Suppressor macrophage (primary cell): ENCODE measurements at places on chromosomes 6 and 20.

DNA sequence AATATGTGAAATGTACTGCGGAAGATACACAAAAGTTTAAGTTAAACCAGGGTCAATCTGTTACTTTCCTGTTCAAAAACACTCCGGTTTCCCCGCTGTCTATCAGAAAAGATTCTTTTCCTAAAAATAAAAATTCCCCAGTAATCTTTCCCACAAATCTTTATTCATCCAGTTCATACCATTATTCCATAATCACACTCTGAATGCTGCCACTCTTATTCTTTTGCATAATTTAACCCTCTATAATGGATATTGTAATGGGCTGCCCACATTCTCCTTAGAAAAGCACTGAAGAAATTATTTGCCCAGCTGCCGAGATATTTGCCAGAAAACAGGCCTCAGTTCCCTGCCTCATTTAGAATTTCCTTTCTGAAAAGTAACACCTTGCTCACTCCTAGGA lies 68.6 kb downstream of the EPHA7 start:
- no peak for DNase-seq

GRCh38 chr6:26028746-26029569 lies 58.3 kb upstream of the HFE start:
- no peak for DNase-seq

DNA sequence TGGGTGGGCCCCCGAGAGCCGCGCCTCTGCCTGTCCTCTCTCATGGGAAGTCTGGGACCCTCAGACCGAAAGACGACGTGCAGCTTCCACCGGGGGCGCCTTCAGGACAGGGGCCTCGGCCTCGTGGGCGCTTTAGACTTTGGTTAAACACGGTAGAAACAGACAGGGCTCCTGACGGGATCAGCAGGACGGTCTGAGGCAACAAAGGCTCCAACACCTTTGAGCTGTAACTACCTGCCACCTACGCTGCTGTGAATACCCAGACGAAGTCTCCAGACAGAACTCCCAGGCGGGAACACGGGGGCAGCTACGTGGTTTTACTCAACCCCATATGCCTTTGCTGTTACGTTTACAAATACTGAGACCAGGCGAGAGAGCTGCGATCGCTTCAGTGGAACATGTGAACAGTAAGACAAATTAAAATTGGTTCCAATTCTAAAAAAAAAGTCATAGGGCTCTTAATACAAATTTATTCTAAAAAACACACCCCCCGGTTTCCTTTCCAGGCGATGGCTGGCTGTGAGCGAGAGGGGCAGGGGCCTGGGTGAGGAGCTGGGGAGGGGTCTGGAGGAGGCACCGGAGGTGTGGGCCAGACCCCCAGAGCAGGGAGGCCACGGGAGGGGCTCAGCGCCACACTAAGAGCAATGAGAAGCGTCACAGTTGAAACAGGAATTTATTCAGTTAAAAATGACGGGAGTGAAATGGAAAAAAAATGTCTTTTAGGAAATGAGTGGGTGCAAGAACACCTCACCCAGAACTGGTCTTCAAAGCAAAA lies 453.2 kb downstream of the QKI start:
- DNase-seq = no peak

GRCh38 chr6:126033696-126034095 lies 47.4 kb downstream of the TRMT11 start:
- peak; percentile 31 for DNase-seq

GRCh38 chr20:48718786-48719578 lies 108.8 kb downstream of the PREX1 start:
- DNase-seq = no peak

DNA sequence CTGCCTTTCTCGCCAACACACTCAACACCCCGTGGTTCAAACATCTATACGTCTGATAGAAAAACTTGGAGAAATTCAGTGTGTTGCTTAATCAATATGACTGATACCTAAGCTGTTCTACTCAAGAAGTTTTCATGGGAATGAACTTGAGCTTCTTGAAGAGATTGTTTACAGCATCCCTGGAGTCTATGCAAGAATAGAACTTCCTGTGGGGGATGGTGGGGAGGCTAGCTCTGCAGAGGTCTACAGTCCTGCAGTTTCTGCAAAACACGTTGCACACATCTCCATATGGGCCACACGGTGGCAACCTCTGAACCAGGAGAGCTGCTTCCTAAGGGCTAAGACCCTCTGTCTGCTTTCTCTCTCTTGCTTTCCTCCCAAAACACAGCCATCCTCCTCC lies 32.7 kb upstream of the FANCE start:
- DNase-seq = no peak

DNA sequence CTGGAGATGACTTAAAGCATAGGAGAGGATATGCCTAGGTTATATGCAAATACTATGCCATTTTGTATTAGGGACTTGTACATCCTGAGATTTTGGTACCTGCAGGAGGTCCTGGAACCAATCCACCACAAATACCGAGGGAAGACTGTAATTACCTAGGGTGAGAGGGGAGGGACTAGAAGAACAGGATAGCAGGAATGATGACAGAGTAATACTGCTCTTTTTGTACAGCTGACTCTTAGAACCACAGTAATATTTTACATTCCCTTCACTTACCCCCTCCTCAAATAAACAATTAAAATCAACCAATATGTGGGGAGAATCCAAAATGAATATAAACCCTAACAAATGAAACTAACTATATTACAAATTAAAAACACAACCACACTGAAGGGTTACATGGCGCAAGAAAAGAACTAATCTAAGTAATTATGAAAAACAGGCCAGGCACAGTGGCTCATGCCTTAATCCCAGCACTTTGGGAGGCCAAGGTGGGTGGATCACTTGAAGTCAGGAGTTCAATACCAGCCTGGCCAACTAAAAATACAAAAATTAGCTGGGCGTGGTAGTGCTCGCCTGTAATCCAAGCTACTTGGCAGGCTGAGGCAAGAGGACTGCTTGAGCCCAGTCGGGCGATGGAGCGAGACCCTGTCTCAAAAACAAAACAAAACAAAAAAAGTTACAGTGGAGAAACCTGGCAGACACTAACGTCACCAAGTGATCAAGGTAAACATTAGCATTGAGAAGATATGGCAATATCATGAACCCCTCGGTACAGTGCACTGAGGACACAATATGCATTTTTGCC lies 37.1 kb downstream of the MAP1LC3A start:
- DNase-seq = no peak

DNA sequence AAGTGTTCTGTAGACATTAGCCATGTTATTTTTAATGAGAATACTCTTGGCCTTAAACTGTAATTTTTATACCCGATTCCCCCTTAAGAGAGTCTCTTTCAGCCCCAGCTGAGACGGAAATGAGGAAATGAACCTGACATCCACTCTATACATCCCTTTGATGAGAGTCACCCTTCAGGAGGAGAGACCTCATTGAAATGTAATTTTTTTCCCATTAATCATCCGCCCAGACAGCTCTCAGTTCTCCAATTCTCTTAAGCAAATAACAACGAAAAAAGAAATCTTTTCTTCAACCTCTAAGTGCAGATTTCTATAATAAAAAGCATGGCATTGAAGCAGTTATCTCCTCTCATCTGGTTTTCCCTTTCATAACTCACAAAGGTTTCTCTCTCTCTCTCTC lies 243.8 kb upstream of the PMEPA1 start:
- no peak for DNase-seq

GRCh38 chr6:53067849-53068361 lies 2.7 kb downstream of the FBXO9 start:
- DNase-seq = no peak

- no peak for DNase-seq
These were observed 34.9 kb upstream of the GCNT2 start for GRCh38 chr6:10486215-10486614.

DNA sequence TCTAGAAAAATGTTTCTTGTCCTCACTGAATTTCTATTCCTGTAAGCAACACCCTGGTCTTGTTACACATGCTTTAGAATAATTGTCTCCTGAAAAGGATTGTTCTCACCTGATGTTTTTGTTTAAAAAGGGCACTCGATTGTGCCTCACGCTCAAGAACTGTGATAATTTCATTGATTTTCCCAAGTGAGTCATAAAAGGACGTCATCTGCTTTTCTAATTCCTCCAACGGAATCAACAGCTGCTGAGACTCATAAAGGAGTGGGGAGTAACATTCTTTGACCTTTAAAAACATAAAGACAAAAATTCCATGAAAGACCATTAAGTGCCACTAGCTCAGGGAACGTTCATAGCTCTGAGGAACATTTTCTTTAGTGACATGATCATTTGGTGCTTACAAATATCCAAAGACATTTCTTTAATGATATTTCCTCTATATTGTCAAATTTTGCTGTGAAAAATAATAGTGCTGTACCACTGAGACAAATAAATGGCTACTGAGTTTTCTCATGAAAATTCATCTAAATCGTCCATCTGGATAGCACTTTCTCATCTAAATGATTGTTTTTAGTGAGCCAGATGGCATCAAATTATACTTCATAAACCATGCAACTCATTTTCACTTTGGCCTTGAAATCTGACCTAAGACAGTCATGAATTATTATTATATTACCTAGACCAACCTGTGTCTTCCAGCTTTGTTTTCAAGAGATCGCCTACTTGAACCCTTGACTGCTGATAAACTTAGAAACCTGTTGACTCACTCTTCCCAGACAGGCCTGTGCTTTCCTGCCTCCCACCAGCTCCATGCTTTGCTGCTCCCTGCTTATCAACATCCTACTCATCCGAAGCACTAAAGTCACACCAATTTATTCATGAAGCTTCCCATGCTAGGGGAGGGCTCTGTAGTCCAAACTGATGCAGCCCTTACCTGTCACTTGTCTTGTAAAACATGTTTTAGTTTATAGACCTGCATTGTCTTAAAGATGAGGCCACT lies 178.2 kb downstream of the SYNE1 start:
- no peak for DNase-seq

DNA sequence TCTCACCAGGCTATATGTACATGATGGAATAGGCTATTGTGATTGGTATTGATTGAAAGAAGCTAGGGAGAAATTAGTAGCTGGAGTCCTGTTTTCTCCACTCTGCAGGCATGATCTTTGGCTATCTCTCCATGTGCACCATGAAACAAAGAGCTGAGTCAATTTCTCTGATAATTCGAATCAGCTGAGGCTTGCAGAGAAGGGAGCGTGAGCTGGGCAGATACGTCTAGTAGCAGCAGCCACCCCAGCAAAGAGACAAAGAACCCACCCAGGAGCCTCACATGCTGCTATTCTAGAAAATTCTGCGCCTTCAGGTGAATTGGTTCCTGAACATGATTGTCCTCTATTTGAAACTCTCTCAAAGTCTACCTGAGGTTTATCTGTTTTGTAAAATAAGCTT lies 6.9 kb upstream of the SGK1 start:
- DNase-seq = no peak

GRCh38 chr6:14450578-14450977 lies 333.0 kb downstream of the CD83 start:
- DNase-seq = peak; percentile 68

GRCh38 chr20:8389381-8390036 lies 257.4 kb downstream of the PLCB1 start:
- peak; percentile 47 for DNase-seq

DNA sequence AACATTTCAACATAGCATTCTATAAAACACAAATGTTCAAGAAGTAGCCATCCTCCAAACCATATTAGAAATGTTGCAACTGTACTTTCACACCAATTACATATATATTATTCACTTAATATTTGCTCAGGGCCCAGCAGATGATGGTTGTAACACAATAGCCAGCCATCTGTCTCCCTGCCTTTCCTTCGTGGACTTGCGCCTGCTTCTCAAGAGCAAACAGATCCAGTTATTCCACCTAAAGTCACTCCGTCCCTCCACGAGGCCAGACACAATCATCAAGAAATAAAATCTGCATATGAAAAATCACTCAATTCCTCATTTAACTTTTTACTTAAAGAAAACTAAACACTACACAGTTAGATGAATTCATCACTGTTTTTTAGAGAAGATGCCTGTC lies 160.4 kb downstream of the RALGAPA2 start:
- DNase-seq = no peak

- DNase-seq = no peak
These were observed 130.1 kb downstream of the BCAS1 start for GRCh38 chr20:53940360-53940702.

DNA sequence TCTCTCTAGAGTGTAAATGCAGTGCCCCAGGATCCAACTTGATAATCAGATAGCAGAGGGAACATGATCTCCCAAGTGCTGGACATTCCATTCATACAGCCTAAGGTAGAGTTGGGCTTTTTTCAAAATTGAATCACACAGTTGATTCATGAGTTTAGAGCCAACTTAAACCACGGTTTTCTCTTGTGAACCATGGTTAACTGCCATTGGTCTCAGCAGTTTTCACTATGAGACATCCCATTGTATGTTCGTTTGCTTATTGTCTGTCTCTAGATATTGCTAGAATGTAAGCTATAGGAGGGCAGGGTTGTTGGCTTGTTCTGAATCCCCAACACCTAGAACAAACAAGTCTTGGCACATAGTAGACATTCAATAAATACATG lies 37.2 kb upstream of the TAF8 start:
- DNase-seq = no peak

- DNase-seq = no peak
These were observed 42.0 kb downstream of the LCA5 start for GRCh38 chr6:79495246-79495645.

DNA sequence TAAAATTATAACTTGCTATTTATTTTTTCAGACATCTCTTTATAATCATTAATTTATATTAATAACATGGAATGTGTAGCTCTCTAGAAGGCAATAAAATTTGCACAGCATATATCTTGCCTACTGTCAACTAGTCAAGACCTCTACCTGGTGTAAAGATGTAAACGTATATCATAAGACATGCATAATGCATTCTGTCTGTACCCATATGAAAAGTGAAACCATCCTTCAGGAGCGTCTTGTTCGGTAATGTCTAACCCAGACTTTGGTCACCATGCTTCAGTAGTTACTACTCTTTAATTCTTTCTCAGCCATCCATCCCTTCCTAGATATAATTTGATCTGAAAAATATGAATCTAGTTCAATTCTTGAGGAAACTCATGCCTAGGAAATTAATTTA lies 21.0 kb downstream of the CEP43 start:
- DNase-seq = no peak

DNA sequence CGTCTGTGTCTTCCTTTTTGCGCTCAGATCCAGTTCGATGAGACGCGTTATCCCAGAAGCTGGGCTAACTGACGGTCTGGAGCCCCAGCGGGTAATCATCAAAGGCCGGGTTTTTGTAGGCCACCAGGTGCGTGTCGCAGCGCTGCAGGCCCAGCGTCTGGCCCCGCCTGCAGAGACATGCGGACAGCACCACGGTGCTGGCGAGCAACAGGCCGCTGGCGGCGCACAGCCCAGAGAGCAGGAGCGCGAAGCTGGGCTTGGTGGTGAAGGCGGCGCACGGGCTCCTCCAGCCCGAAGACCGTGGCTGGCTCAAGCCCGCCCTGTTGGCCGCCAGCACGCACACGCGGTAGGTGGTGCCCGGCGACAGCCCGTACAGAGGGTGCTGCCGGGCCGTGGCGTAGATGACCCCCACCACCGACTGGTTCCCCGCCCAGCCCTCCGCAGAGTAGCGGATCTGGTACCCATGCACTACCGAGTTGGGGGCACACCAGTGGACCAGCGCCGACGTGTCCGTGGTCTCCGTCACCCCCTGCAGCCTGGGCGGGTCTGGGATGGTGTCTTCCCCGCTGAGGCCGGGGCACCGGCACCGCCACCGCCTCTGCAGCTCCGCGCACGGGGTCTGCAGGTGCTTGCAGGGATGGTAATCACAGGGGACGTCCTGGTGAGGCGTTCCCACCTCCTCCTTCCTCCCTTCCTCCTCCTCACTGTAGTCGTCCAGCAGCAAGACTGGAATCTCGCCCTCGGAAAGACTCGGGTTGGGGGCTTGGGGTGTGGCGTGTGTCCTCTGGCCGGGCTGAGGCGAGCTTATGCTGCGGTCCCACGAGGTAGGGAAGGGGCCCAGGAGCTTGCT lies 12.7 kb downstream of the LRRN4 start:
- no peak for DNase-seq

GRCh38 chr6:92043777-92044176 lies 1375.6 kb downstream of the EPHA7 start:
- DNase-seq = no peak
